Psoas muscle (tissue), 8 donors: ENCODE measurements at places on chromosomes 6 and 20.

DNA sequence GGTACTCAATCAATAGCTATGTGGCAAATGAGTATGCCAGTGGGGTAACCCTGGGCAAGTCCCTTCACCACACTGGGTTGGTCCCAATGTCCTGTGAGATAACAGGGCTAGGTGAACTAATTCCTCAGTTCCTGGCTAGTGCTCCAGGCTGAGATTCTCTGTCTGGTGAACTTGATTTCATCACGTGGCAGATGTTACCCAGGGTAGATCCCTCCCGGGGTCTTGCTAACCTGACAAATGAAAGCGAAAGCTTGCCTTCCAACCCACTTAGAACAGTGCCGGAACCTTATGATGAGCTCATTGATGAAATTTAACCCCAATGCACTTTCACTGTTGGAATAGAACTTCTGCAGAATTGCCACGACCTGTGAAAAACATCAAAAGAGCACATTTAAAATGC, 6.6 kb upstream of the ANKRD60 start:
- DNase-seq: no peak

DNA sequence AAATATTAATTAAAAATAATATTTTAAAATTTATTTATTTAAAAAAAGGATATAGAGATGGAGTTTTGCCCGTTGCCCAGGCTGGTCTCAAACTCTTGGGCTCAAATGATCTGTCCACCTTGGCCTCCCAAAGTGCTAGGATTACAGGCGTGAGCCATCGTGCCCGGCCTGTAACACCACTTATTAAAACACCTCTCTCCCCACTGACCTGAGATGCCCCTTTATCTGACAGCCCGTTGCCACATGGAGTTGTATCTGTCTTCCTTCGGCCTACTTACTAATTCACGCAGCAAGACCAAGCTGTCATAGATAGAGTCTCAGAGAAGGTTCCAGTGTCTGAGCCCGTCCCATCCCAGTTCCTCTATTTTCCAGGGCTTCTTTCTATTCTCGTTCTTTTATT, 30.7 kb downstream of the KIF25 start:
- DNase-seq: no peak

DNA sequence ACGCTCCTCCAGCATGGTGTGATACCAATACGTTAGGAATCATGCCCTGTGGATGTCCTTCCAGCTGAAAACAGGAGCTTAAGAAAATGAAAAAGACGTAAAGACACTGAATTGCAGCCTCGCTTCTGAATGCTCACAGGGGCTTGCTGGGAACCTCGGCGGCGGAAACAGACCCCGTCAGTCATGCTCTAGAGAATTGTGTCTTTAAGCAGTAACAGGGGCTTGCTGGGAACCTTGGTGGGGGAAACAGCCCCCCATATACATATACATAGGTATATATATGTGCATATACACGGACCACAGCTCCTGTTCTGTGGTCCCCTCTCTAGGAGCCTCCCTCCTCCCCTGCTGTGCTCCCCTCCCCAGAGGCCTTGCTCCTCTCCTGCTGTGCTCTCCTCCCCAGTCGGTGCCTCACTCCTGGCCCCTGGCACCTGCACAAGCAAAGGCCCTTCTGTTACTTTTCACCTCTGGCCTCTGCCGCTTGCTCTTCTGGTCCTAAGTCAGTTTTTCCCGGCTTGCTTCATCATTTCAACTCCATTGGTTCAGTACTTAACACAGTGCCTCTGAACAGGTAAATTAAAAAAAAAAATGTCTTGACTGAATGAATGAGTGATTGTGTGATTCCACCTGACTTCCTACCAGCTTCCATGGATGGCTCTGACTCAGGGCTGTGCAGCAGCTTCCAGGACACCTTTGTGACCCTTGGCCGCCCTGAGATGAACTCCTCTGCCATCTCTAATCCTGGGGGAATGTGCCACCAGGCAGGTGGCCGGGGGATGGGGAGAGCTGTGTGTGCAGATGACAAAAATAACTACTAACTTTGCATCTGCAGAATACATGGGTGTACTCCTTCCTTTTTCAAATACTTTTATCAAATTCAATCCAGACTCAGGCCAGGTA, 246.1 kb downstream of the SMOC2 start:
- no peak for DNase-seq

- DNase-seq: no peak
Measured at GRCh38 chr20:15069355-15069754, 731.9 kb upstream of the FLRT3 start.

DNA sequence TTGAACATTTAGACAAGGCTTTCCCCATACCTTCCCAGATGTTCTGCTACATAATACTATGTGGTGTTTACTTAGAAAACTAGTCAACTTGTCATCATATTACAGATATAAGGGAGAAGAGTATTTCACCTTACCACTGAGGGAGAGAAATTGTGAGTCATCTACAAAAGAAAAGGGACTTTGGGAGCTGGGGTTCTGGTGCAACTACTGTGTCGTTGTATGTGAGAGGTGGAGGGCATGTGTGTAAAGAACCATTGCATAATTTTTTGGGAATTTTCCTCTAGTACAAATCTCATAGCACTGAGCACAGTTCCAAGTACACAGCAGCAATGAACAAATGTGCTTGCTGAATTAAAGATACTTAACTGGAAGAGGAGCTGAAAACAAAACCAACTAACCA, 665.6 kb downstream of the DHX35 start:
- no peak for DNase-seq

GRCh38 chr6:70172252-70172651, 130.6 kb downstream of the COL9A1 start:
- DNase-seq: no peak
